Daoy (cell line): ENCODE measurements at places on chromosomes 1 and 21. TPM values are rescaled to one million over a fixed set of nuclear protein-coding genes. Genes with fewer than 3 reads are reported as not detected.

- DNase-seq: no peak
Measured at GRCh38 chr1:205921570-205921909, 21.7 kb downstream of the SLC26A9 start.

DNA sequence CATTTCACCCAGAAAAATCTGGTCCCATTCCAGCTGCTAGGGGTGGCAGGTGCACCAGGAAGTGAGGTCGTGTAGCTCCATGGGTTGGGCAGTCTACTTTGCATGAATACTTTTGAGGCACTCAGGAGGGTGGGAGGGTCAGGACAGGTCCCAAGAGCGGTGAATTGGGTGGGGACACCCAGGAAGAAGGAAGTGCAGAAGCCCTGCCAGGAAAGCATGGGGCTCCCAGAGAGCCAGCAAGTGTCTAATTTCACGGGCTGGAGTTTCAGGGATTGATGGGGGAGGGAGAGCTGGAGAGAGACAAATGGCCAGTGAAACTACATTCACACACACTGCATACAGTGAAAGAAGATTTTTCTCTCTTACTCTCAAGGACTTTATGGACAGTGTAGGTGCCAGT lies 137.8 kb downstream of the GALNT2 start:
- no peak for DNase-seq

- no peak for DNase-seq
Measured at GRCh38 chr1:117047271-117047670, 12.9 kb upstream of the TTF2 start.

GRCh38 chr1:22325531-22326371 lies 125.9 kb upstream of the ZBTB40 start:
- no peak for DNase-seq

- DNase-seq: no peak
Measured at GRCh38 chr1:196302420-196302819, 305.8 kb downstream of the KCNT2 start.

DNA sequence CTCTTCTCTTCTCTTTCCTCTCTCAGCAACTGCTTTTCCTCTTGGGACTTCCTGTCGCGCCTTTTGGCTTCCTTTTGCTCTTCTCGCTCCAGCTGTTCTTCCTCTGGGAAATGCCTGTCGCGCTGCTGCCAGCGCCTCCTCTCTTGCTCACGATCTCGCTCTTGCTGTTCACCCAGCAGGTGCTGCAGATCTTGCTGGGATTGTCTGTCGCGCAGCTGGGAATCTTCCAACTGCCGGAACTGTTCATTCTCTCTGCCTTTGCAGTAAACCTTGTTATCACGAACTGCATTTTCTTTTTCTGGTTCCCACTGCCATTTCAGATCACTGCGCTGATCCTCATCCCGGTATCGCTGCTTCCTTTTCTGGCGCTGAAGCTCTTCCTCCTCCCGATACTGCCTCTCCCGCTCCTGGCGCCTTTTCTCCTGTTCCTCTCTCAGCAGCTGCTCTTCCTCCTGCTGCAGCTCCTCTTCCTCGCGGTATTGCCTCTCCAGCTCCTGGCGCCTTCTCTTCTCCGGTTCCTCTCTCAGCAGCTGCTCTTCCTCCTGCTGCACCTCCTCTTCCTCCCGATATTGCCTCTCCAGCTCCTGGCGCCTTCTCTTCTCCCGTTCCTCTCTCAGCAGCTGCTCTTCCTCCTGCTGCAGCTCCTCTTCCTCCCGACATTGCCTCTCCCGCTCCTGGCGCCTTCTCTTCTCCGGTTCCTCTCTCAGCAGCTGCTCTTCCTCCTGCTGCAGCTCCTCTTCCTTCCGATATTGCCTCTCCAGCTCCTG lies 5.8 kb downstream of the TCHH start:
- no peak for DNase-seq

- DNase-seq: no peak
Measured at GRCh38 chr1:244409701-244410100, 42.0 kb downstream of the ADSS2 start.

DNA sequence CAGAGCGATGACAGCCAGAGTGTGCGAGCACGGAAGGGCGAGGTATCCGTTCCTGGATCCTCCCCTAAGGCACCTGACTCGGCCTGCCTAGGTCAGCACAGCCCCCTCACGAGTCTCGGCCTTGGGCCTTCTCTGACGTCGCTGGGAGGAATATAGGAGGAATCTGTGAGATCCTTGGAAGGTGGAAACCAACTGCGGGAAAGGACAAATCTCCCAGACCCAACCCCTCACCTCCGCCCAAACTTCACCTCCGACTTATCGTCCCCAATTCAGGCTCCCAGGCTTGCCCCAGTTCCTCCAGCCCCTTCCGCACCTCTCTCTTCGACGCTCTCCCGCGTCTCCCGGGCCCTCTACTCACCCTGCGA lies 494 bp downstream of the APH1A start:
- DNase-seq: peak; percentile 29

Gene IL24
- total RNA-seq: 0.11 TPM in 1 of 2 replicates, not detected in the other

Gene DDAH1
- 56.3 and 63.0 TPM in 2 replicates for total RNA-seq

- no peak for DNase-seq
Measured at GRCh38 chr1:178821134-178821866, 49.6 kb downstream of the ANGPTL1 start.

DNA sequence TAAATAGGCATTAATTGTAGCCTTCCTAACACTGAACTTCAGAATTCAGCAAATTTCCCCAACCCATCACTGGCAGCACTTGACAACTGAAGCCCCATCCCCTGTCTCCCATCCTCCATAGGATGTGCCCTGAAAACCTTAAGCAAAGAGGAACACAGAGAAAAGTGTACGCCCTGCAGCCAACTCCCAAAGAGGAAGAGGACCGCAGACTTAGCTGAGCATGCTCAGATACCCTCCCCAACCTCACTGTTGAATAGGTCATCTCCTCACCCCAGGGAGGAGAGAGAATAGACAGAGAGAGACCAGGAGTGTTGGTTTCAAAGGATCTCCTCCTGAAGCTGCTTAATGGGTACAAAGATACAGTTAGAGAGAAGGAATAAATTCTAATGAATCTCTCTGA lies 50.5 kb downstream of the CD2 start:
- no peak for DNase-seq

- no peak for DNase-seq
Measured at GRCh38 chr1:40645118-40645680, 20.3 kb downstream of the RIMS3 start.

Gene IQGAP3
- total RNA-seq: 43.6 and 45.7 TPM in 2 replicates

GRCh38 chr1:21663248-21663950 lies 5.8 kb downstream of the RAP1GAP start:
- no peak for DNase-seq

- no peak for DNase-seq
Measured at GRCh38 chr1:155170101-155170785, 2.9 kb downstream of the KRTCAP2 start.

Gene NID1
- total RNA-seq: 5.8 and 7.6 TPM in 2 replicates

Gene IVL
- total RNA-seq: 0.06 TPM in 1 of 2 replicates, not detected in the other

Gene C1orf210
- not detected in 2 replicates for total RNA-seq

GRCh38 chr21:35026153-35026500 lies 23.0 kb downstream of the RUNX1 start:
- DNase-seq: no peak

Gene RNU1-3
- 306 and 832 TPM in 2 replicates for total RNA-seq

GRCh38 chr1:151940541-151940940 lies 31.2 kb upstream of the THEM4 start:
- DNase-seq: no peak

Gene KIAA0040
- 4.7 TPM in 2 replicates for total RNA-seq

DNA sequence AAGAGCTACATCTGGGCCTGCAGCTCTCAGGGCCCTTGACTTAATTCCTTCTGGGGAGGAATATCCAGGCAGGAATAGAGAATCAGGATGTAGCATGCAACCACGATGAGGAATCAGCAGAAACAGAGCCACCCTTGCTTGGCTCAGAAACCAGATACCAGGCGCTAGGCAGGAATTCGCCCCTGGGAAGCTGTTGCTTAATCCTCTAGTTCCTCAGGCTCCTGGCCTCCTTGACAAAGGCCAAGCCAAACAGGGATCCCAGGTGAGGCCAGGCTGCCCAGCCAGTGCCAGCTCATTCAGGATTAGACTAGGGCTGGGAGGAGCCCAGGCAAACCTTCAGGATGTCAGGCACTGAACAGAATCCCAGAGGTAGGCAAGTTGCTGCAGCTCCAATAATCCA lies 48.2 kb upstream of the IRF2BP2 start:
- peak; percentile 82 for DNase-seq

Gene GUCA2B
- not detected in 2 replicates for total RNA-seq

DNA sequence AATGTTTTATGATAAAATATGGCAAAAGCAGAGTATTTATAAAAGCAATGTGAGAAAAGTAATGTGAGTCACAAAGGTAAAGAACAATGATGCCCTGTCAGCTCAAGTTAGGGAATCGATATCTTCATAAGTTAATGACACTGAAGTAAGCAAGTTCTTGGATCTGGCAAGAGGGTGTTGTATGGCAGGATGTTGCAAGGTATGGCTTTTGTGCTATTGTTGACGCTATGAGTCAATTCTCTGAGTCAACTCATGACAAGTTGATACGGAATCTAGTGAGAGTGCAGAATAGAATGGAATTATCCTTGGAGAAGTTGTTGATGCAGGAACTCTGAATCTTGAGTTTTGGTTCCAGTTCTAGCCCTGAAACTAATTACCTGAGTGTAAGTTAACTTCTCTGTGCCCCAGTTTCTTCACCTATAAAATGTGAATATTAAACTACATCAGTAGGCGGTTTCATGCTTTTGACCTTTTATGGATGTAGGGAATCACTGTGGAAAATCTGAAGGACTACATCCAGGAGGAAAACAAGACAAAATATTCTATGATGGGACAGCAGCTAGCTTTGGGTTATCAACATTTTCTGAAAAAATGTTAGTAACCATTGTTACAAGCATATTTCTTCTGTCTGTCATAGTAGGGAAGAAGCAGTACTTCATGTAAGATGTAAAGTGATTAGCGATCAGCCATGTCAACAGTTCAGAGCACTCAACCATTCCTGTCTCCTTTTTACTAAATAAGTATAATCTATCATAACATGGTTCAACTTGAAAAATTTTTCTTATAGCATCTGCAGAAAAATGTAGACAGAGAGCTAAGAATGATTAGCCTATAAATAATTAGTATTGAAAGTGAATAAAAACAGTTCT lies 96.9 kb downstream of the ATP6V1G3 start:
- DNase-seq: peak; percentile 90

Gene MRPL39
- 92.2 and 119 TPM in 2 replicates for total RNA-seq

Gene HSD3B2
- not detected in 2 replicates for total RNA-seq

Gene SPRR1B
- total RNA-seq: not detected in 2 replicates

DNA sequence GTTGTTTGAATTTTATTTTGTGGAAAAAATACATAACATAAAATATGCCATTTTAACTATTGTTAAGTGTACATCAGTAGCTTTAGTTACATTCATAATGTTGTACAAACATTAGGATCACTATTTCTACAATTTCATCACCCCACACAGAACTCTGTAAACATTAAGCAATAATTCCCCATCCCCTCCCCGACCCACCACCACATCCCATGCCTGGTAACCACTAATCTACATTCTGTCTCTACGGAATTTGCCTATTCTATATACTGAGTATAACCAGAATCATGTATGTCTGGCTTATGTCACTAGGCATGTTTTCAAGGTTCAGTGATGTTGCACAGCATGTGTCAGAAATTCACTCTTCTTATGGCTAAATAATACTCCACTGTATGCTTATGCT lies 47.7 kb downstream of the CDC42BPA start:
- no peak for DNase-seq

Gene PPP1R15B
- 22.5 and 30.7 TPM in 2 replicates for total RNA-seq

Gene RGS1
- total RNA-seq: not detected in 2 replicates

Gene FNDC5
- 2.0 and 2.7 TPM in 2 replicates for total RNA-seq

DNA sequence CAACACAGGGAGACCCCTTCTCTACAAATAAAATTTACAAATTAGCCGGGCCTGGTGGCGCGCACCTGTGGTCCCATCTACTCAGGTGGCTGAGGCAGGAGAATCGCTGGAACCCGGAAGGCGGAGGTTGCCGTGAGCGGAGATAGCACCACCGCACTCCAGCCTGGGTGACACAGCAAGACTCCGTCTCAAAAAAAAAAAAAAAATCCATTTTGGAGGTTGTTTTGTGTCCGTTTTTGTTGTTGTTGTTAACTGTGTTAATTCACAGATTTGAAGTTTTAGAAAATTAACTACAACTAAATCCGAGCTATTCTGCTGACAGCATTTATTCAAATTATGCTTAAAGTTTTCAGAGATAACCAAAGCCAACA lies 618 bp downstream of the CLCC1 start:
- peak; percentile 44 for DNase-seq

DNA sequence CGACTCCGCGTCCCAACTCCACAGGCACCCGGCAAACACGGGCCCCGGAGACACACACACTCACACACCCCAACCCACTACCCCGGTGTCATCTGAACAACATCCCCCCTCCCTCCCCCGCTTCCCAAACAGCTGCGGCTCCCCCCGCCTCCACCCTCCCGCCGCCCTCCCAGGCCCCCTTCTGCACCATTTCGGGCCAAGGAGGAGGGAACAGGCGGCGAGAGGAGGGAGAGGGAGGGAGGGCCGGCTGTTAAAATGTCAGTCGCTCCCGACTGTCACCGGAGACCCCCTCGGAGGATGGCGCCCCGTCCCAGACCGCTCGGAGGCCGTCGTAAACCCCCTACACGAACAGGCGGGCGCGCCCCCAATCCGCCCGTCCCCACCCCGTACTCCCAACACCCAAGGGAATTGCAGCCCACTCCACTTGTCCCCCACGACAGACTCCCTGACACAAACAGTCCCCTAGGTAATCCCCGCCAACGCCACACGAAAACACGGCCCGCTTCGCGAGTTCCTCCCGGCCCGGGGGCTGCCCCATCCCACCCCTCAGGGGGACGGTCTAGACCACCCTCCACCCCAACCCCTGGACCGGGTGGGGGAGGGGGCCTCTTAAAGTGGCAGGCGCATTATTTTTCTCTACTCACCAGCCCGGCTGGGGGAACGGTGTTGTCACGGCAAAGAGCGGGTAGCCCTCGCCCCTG lies 583 bp downstream of the MEF2D start:
- DNase-seq: peak; percentile 29

DNA sequence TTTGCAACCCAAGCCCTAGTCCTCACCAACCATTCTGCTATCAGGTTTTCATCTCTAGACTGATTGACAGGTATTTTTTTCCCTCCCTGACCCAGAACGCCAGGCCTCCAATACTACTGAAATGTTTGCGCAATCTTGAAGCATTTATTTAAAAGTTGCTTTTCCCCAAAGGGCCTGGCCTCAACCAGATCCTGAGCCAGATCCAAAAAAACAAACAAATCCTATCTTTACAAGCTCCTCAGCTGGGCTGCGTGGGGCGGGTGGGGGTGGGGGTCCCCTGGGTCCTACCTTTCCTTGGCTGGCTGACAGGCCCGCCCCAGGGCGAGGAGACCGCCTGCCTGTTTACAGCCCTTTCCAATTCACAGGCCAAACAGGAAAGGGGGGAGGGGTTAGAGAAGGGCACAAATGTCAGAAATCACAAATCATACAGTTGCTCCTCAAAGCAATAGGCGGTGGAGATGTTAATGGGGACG lies 98.8 kb downstream of the FOXD2 start:
- DNase-seq: no peak

- DNase-seq: no peak
Measured at GRCh38 chr1:87330885-87331364, 2.2 kb downstream of the LMO4 start.

Gene POMGNT1
- 59.4 and 62.5 TPM in 2 replicates for total RNA-seq
